NCI-H187 treated with DMSO at 0.1 percent for 48 hours (cell line): ENCODE measurements at places on chromosomes 5 and 9.

DNA sequence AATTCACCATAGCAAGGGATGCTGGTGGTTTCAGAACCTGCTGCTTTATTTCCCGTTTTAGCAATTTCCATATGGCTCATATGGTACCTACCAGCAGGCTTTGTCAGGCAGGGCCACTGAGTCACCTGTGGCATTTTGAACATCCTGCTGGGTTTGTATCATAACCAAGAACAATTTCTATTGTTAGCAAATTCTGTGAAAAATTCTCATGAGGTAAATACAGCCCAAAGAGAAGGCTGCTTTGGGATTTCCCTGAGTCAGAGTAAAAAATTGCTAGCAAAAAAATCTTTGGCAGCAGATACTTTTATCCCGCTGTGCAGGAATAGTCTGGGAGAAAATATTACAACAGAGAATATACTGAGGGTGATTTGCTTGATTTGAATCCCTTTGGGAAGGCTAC, 52.7 kb downstream of the PRR16 start:
- no peak for DNase-seq

DNA sequence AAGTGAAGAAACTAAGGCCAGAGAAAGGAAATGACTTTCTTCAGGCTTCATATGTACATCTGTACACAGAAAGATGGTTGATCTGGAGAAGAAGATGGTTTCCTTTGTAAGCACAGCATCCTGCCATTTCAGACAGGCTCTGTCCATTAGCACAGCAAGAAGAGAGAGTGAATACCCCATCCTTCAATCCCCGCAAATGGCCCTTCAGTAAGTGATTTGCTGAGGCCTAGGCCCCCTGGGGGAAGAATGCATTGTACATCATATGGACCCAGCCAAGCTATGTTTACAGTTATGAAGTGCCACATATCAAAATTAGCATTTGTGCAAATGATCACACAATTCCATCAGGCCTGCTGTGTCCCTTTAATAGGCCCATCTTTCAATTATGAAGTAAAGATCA, 657.4 kb downstream of the BRINP1 start:
- no peak for DNase-seq

DNA sequence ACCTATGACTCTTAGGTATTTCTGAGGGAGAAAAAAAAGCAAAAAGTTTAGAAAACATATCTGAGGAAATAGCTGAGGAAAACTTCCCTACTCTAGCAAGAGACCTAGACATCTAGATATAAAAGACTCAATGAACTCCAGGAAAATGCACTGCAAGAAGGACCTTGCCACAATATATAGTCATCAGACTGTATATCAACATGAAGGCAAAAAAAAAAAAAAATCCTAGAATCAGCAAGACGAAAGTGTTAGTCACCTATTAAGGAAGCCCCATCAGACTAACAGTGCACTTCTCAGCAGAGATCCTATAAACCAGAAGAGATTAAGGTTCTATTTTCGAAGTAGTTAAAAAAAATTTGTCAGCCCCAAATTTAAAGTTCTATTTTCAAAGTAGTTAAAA, 166.2 kb downstream of the TMEM38B start:
- DNase-seq, result no peak

DNA sequence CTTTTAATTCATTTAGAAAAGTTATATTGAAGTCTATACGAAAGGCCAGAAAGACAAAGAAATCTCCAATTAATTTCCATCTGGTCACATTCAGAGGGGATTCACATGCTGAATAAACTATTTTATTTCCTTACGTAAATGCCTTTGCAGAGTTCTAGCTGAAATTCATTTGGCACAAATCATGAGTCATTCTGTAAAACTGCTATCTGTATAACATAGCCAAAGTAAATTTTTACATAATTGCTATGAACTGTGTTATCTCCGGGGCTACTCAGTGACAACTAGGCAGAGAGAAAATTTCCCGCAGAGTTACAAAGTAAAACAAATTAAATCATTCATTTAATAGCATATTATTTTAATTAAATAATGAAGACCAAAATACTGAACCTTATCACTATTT, 463.2 kb upstream of the ADAMTS16 start:
- DNase-seq, result no peak

- DNase-seq, result no peak
These were observed 25.5 kb downstream of the OR2V1 start for GRCh38 chr5:181105391-181106025.

- DNase-seq, result no peak
These were observed 859.2 kb upstream of the SEMA6A start for GRCh38 chr5:117433818-117434217.

DNA sequence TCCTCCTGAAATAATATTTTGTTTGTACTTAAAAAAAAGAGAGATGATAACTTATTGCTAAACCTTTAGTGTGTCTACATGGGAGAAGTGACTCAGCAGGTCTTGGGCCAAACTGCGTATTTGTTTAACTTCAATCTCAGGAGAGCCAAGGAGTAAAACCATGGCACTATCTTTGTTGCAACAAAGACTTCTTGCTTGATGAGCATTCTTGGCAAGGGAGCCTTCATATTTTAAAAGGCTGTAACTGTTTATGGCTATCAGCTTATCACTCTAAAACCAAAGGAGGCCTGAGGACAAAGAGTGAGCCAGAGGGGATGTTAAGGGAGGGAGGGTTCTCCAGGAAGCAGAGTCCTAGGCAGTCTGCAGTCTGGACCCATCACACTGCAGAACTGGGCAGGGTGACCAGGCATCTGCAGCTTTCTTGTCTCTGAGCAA, 216.2 kb upstream of the S1PR3 start:
- DNase-seq, result no peak

GRCh38 chr5:73909474-73909873, 283.5 kb downstream of the ARHGEF28 start:
- DNase-seq, result no peak

DNA sequence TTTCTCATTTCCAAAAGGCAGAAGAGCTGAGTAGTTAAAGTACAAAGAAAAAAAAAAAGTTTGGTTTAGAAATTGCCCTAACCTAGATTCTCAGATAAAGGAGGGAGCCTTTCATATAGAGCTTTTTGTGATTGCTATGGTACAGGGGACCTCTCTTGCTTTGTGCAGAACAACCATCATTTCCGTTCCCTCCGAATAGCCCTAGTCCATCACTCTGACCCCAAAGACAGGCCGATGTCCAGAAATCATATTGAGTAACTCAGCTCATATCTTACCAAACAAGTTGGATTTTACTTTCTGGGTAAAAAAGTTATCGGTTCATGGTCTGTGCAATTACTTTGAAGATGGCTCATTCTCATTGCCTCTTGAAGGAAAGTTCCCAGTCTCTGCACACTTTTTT, 36.7 kb upstream of the COL15A1 start:
- no peak for DNase-seq

- DNase-seq, result no peak
These were observed 518 bp downstream of the LOX start for GRCh38 chr5:122077366-122078115.

DNA sequence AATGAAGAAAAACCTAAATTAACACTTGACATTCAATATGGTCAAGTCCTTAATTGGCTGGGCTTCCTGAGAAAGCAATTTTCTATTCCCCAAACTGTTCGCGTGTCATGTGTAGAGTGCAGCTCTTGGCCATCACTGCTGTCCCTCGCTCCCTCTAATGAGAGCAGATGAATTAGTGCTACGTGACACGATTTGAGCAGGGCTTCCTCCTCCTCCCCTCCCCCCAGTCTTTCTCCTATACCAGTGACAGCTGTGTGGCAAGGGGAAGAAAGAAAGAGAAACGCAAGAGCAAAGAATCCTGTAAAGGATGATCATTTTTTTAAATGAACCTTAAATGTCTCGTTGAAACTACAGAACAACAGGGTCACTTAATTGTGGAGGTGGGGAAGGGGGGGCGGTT, 159.6 kb downstream of the BNC2 start:
- no peak for DNase-seq

GRCh38 chr9:2299843-2300205, 284.7 kb downstream of the SMARCA2 start:
- no peak for DNase-seq

GRCh38 chr5:172640822-172641358, at the start of gene NEURL1B:
Gene NEURL1B, plus strand, starts transcription at chr5:172641263. Its CDS starts 144 bp downstream, at chr5:172641407.
- DNase-seq, result no peak

DNA sequence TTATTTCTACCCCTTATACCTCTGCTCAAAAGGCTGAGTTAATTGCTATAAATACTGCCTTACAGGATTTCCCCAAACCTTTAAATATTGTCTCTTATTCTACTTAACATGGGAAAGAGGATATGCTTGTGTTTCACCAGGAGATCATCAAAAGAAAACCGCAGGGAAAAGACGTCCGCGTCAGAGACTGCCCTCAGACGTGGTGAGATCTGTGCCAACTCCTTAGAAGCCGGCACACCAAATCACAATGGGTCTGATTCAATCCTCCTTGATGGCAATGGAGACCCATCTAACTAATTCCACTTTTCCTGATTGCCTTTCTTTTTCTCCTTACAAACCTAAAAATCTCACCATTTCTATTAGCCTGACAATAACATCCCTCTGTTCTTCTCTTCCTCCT, 55.0 kb downstream of the SH3PXD2B start:
- no peak for DNase-seq

- no peak for DNase-seq
These were observed 32.3 kb downstream of the NTRK2 start for GRCh38 chr9:84701801-84702200.

DNA sequence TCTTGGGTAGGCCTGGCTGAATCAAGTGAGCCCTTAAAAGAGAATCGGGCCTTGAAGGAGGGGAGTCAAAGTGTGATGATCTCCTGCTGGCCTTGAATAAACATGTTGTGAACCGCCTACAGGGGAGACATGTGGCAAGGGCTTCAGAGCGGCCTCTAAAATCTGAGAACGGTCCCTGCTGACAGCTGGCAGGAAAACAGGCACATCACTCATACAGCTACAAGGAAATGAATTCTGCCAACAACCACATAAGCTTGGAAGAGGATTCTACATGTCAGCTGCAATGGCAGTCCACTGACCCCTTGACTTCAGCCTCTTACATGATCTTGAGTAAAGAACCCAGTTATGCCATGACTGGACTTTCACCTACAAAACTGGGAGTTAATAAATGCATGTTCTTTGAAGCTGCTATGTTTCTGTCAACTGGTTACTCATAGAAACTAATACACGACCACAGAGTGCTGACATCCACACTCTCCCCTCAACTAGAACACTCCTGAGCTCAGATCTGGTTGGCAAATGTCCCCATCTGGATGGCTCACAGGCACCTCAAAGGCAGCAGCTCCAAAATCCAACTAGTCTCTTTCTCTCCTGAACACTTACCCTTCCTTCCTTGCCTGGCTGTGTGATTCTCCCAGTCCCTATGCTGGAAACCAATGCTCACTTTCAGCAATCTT, 333.1 kb downstream of the ASTN2 start:
- no peak for DNase-seq

- no peak for DNase-seq
These were observed 12.4 kb downstream of the IFNA1 start for GRCh38 chr9:21452681-21453080.

GRCh38 chr9:99445920-99446319, 223.8 kb downstream of the SEC61B start:
- no peak for DNase-seq

DNA sequence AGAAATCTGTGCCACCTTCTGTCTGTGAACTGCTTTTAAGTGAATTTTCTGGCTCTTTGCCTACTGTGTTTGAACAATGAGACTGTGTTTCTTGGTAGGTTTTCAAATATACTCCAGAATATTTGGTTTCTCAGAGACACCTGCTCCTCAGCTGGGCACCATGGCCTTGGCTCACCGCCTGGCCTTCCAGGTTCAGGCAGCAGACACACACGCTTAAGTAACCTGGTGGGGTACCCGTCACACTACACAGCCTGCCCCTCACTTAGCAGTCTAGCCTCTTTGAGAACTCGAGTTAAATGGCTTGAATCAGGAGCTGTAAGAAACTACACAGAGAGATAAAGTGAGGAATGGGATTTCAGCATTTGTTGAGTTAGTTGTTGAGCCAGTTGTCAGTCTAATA, 530.5 kb downstream of the MTRR start:
- DNase-seq, result no peak

DNA sequence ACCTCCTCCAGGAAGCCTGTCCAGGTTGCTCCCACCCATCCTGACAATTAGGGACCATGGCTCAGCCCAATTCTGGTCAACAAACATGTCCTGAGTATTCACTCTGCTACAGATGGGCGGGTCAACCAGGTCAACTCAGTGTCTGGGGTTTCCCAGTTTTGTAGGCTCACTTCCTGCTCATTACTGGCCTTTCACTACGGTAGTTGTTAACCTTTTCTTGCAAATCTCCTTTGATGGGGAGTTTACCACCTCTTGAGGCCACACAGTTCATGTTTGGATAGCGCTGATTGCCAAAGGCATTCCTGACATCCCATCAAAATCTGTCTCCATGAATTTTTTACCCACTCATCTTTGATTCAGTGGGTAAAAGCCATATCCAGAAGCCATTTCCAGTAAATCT, 13.8 kb downstream of the TMEM8B start:
- DNase-seq, result no peak

DNA sequence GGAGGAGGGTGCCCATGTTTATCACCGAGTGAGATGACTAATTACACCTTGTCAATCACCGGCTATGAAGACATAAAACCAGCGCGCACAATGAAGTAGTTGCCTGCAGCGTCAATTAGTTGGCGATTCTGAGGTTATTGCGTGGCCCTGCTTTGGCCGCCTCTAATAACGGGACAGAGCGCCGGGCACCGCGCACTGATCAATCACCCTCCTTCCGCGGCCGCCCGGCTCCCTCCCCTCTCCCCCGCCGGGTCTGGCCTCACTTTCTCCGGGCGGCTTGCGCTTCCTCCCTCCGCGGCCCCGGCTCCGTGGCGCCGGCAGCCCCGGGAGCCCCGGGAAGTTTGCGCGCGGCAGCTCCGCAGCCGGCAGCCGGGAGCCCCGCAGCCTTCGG, 3.3 kb upstream of the LHX2 start:
- DNase-seq, result no peak

GRCh38 chr5:1952444-1953099, 69.8 kb upstream of the IRX4 start:
- no peak for DNase-seq

DNA sequence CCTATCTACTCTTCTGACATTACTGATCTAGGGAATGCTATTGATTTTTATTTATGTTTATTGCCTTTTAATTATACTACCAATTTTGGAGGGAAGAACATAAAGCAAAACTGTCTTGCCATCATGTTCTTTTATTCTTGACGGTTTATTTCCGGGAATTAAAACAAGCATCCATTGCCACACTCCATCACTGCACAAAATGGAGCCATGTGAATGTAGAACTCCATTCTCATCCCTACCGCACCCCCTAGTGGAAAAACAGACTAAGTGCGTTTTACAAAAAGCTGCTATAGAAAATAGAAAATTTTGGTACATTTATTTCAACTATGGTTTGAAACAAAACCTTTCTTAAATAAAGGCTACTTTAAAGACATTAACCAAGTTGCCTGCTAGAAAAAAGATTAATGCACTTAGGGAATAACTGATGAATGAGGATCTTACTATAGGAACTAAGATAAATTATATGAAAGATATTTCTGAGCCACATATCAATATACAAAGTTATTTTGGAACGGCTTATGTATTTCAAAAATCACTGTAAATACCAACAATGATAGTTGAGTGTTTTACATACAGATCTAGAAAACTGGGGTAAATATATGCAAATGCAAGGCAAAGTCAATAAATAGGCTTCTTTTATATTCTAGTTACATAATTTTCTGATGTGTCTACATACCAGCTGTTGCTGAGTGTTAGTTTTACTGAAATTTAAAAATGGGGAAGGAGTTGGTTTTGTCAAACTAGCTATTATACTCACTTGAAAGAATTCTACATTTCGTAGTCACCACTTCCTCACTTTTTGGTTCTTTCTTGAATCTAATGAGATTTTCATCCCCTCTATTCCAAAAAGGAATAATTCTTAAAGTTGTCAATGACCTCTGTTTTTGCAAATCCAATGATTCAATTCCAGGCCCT, 26.5 kb downstream of the OXCT1 start:
- DNase-seq, result no peak

GRCh38 chr5:172362755-172363154, 79.2 kb upstream of the UBTD2 start:
- DNase-seq, result no peak
